ENCODE measurements at places on chromosomes 13 and 19.
A peak's percentile ranks its signal among the peaks of the same experiment; 100 is the strongest.

DNA sequence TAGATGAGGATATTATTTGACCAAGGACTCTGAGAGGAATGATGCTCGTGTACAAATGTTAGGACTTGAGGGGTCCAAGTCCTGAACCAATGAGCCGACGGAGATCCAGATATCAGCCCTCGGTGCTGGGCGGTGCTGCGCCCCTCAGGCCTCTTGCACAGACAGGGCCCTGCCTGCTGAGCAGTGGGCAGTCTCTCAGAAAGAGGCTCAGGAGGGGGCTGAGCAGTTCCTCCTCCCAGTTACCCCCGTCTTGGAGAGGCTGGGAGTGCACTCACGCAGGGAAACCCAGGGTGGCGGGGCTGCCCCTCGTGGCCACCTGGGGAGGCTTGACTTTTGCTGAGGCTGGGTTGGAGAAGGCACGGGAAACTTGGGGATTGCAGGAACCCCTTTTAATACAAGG lies 18.4 kb downstream of the TEX29 start:
- DNase-seq = no peak

GRCh38 chr19:55257461-55258420 lies 1.1 kb downstream of the PPP6R1 start:
- no peak for DNase-seq

DNA sequence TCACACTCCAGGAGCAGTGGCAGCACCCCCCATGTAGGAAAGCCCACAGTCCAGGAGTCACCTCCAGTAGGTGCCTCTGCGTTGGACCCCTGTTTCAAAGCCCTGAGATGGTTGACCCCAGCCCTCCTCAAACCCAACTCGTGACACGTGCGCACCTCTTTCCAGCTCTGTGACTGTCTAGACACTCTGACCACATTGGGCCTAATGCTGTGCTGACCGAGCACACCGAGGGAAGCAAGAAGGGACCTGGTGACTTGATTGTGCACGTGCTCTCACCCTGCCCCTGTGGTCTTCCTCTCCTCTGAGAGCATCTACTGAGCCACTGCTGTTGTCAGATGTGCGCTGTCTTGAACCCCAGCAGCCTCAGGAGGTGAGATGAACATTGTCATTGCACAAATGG lies 22.9 kb upstream of the SLC35E1 start:
- DNase-seq = no peak

GRCh38 chr19:38800577-38801347 lies 11.8 kb downstream of the LGALS7B start:
- DNase-seq = no peak

GRCh38 chr13:41458761-41459431 lies 1.5 kb downstream of the RGCC start:
- DNase-seq = peak; percentile 52

- DNase-seq = no peak
Observed at GRCh38 chr13:96214824-96215445, 125.0 kb downstream of the HS6ST3 start.

DNA sequence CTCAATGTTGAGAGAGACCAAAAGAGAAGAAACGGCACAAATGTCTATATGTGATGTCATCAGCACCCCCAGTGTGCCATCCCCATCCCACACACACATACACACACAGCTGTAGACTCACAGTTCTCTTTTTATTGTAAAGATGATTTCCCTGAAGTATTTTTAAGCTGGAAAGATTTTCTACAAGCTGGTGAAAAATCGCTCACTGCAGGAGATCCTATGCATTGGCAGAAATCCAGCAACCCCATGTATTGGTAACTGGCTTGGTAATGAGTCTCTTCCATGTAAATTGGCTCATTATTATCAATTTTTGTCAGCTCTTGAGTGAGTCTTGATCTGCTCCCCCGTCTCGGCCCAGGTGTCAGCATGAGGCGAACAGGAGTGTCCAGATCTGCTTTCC lies 107.1 kb upstream of the UQCRFS1 start:
- no peak for DNase-seq

GRCh38 chr19:38686530-38686888 lies 39.1 kb downstream of the ACTN4 start:
- peak; percentile 30 for DNase-seq
